ENCODE measurements at places on chromosomes 7 and 10.

GRCh38 chr10:3786295-3787015 is 1.4 kb upstream of the KLF6 start:
- H3K36me3 ChIP-seq = no peaks in the 10 kb centered on the region
- no peaks in the 10 kb centered on the region for H3K27me3 ChIP-seq
- H3K4me1 ChIP-seq = peaks cover 40% of the 10 kb centered on the region
- peak overlapping the region; percentile 99 for H3K27ac ChIP-seq
- DNase-seq = peak; percentile 85

GRCh38 chr10:17607603-17608332 is 9.4 kb downstream of the HACD1 start:
- 0 out of 3 replicates have a peak, but pooled peaks cover 3% of the 10 kb centered on the region for H3K36me3 ChIP-seq
- no peaks in the 10 kb centered on the region for H3K4me1 ChIP-seq
- H3K27ac ChIP-seq = no peak overlapping the region
- no peak overlapping the region for H3K4me3 ChIP-seq

GRCh38 chr10:90665905-90666662 is 191.8 kb downstream of the HTR7 start:
- DNase-seq = no peak
- H3K4me3 ChIP-seq = no peak overlapping the region
- no peak overlapping the region for H3K27ac ChIP-seq
- H3K4me1 ChIP-seq = no peaks in the 10 kb centered on the region
- no peaks in the 10 kb centered on the region for H3K27me3 ChIP-seq

DNA sequence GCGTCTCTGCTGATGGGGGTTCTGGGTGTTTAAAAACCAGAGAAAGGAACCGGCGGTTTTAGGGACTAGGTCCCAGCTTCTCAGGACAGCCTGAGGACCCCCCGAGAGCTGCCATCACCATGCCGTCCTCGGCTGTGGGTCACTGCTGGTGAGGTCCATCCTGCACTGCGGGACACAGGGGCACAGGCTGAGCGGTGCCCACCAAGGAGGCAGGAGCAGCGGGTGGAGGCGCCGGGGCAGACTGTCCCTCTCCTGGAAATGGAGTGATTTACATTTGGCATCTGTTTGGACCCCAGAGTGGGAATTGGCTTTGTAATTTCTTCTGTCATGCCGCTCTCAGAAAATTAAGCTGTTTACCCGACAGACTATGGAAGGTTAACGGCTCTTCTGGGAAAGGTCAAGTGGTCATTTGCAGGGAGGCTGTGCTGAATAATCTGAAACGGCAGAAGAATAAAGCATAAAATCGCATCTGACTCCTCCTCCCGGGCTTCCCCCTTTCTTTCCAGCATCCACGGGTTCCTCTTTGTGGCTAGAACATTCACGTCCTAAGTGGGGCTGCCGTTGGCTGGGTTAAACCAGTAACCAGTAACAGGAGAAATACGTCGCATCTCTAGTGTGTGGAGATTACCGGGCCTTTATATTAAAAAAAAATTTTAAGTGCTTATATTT is 31.7 kb downstream of the LHPP start:
- no peak for DNase-seq
- peaks cover 14% of the 10 kb centered on the region for H3K4me1 ChIP-seq
- no peaks in the 10 kb centered on the region for H3K36me3 ChIP-seq
- H3K27me3 ChIP-seq = no peaks in the 10 kb centered on the region

- H3K27me3 ChIP-seq = no peaks in the 10 kb centered on the region
- no peak overlapping the region for H3K4me3 ChIP-seq
- H3K27ac ChIP-seq = no peak overlapping the region
- H3K4me1 ChIP-seq = no peaks in the 10 kb centered on the region
- DNase-seq = no peak
These were observed 71.8 kb downstream of the MTPN start for GRCh38 chr7:135905355-135905754.

DNA sequence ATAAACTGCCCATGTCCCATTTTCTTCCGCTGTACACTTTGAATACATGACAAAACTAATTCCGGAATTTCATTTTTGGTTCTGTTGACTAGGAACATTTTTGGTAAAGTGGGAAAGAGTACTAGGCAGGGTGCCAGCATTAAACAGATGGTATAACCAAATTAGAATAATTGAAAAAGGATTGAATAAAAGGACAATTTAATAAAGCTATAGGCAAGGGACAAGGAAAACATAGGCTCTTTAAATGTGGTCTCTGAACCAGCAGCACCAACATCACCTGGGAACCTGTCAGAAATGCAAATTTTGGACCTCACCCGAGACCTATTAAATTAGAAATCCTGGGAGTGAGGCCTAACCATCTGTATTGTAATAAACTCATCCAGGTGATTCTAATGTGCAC is 376.9 kb downstream of the LRRTM3 start:
- no peaks in the 10 kb centered on the region for H3K4me1 ChIP-seq
- DNase-seq = no peak
- H3K27me3 ChIP-seq = no peaks in the 10 kb centered on the region
- no peak overlapping the region for H3K4me3 ChIP-seq

GRCh38 chr10:11869743-11870460 is 46.7 kb downstream of the PROSER2 start:
- no peak for DNase-seq
- peaks cover 34% of the 10 kb centered on the region for H3K36me3 ChIP-seq
- H3K4me1 ChIP-seq = peaks cover 18% of the 10 kb centered on the region
- no peak overlapping the region for H3K27ac ChIP-seq

- no peak for DNase-seq
- no peaks in the 10 kb centered on the region for H3K4me1 ChIP-seq
- H3K36me3 ChIP-seq = no peaks in the 10 kb centered on the region
- no peak overlapping the region for H3K27ac ChIP-seq
- H3K4me3 ChIP-seq = no peak overlapping the region
- 0 out of 3 replicates have a peak, but pooled peaks cover 2% of the 10 kb centered on the region for H3K27me3 ChIP-seq
These were observed 7.2 kb downstream of the DNAH11 start for GRCh38 chr7:21550076-21550475.

DNA sequence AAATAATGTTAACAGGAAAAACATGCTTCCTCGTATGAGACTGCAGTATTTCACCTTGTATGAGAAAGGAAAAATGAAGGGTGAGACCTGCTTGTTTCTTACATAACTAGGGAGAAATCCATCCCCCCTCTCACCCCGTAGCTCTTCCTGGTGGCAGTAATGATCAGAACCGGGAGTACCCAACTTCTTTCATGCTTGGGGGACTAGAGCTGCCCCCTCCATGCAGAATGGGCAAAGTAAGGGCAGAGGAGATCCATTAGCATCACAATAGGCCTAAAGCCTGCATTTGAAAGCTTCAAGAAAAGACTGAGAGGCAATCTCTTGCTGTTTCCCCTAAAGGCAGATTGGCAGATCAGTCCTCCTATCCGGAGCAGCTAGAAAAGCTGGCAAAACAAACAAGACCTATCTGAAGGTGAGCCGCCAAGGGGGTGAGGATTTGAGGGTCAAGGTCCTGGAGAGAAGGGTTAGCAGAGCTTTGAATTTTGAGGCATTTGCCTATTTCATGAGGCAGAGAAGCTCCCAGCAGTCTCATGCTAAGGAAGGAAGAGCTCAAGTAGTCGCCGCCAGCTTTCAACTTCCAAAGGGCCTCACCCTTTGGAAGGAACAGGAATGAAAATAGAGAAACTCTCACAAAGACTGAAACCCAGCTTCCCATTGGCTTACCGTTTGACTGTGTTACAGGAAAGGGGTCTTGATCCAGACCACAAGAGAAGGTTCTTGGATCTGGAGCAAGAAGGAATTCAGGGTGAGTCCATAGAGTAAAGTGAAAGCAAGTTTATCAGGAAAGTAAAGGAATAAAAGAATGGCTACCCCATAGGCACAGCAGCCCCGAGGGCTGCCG is 36.2 kb downstream of the BAG3 start:
- H3K27ac ChIP-seq = peak overlapping the region; percentile 29
- DNase-seq = peak; percentile 65
- H3K4me1 ChIP-seq = peaks cover 20% of the 10 kb centered on the region
- no peaks in the 10 kb centered on the region for H3K27me3 ChIP-seq

GRCh38 chr10:62732841-62733653 is 71.5 kb upstream of the ADO start:
- H3K4me1 ChIP-seq = no peaks in the 10 kb centered on the region
- DNase-seq = no peak
- no peaks in the 10 kb centered on the region for H3K36me3 ChIP-seq
- no peak overlapping the region for H3K27ac ChIP-seq

DNA sequence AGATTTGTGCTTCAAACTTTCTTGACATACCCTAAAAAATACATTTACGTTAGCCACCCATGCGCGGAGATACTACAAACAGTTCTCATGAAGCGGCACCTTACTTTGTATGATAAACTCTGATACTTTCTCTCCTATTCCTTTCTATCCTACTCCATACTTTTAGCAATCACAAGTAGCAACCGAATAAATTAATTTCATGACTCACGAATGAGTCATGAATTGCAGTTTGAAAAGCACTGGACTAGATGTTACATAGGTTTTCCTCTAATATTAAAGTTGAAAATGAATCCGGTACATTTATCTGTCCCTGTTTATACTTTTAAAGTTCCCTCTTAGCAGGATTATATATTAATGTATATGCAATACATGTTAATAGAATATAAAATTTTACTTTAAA is 67.6 kb downstream of the CUBN start:
- H3K27ac ChIP-seq = no peak overlapping the region
- DNase-seq = no peak
- no peaks in the 10 kb centered on the region for H3K36me3 ChIP-seq
- H3K27me3 ChIP-seq = no peaks in the 10 kb centered on the region
- no peak overlapping the region for H3K4me3 ChIP-seq
- H3K4me1 ChIP-seq = no peaks in the 10 kb centered on the region

- no peak for DNase-seq
- H3K36me3 ChIP-seq = no peaks in the 10 kb centered on the region
- no peaks in the 10 kb centered on the region for H3K27me3 ChIP-seq
- H3K4me1 ChIP-seq = no peaks in the 10 kb centered on the region
These were observed 54.4 kb downstream of the ITGB8 start for GRCh38 chr7:20385126-20385525.

DNA sequence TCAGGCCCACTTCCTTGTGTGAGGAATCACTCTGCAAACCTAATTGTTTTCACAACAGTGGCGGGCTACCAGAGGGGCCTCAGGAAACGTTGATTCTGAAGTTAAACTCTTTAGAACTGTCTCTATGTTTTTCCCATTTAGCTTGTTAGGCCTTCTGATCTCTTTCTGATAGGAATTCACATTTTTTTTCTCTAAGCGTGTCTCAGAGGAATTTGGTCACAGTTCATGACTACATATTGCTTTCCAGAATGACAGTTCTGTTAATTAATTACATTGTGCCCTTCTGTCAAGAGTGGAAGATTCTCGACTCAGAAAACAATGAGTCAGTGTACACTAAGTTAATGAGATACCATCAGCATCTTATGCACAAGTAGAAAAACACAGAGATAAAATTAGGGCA is 469.2 kb upstream of the C7orf33 start:
- no peaks in the 10 kb centered on the region for H3K27me3 ChIP-seq
- H3K4me1 ChIP-seq = no peaks in the 10 kb centered on the region
- H3K4me3 ChIP-seq = no peak overlapping the region
- H3K27ac ChIP-seq = no peak overlapping the region

GRCh38 chr10:119602241-119603095 is 5.7 kb upstream of the TIAL1 start:
- no peaks in the 10 kb centered on the region for H3K27me3 ChIP-seq
- H3K27ac ChIP-seq = no peak overlapping the region
- DNase-seq = peak; percentile 31
- H3K4me1 ChIP-seq = peaks cover 7% of the 10 kb centered on the region
- H3K4me3 ChIP-seq = no peak overlapping the region

- H3K4me1 ChIP-seq = peaks cover 7% of the 10 kb centered on the region
- no peaks in the 10 kb centered on the region for H3K27me3 ChIP-seq
- no peak for DNase-seq
- H3K27ac ChIP-seq = no peak overlapping the region
- H3K36me3 ChIP-seq = no peaks in the 10 kb centered on the region
These were observed 212.5 kb downstream of the ADAM12 start for GRCh38 chr10:126175641-126176262.

GRCh38 chr10:11134411-11134810 is 116.7 kb downstream of the CELF2 start:
- H3K4me3 ChIP-seq = no peak overlapping the region
- no peak for DNase-seq
- H3K27ac ChIP-seq = no peak overlapping the region
- H3K36me3 ChIP-seq = no peaks in the 10 kb centered on the region

DNA sequence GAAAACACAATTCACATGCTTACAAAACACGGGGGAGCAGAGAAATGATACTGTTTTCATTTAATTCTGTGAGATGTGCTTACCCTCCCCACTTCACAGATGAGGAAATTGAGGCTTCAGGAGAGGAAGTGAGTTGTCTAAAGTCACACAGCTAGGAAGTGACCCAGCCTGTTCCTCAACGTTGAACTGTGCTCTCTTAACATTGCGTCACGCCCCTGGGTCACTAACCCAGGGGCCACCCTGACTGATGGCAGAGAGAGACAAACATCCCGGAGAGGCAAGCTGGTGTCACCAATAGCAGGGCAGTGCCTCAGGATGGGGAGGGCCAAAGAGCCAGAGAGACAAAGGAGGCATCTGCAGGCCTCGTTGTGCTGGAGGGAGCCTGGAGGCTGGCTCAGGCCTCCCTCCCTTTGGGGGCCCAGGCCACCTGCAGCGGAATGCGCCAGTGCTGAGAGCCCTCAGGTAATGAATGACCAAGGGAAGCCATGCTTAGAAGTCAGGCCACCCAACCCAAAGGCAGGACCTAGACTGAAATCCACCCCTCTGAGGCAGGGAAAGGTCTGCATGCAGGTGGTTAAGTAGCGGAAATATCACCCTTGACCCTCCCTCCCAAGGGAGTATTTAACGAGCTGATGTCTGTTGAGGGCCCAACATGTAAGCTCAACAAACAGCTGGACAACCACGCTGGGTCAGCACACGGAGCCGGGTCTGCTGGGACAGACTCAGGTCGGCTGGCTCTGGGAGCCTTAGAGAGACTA is 81.3 kb downstream of the C10orf105 start:
- no peaks in the 10 kb centered on the region for H3K27me3 ChIP-seq
- H3K4me1 ChIP-seq = peaks cover 66% of the 10 kb centered on the region
- H3K4me3 ChIP-seq = peak overlapping the region; percentile 22
- peak overlapping the region; percentile 90 for H3K27ac ChIP-seq

Measured in HepG2 (cell line).